ENCODE measurements at places on chromosomes 3 and 15.

GRCh38 chr15:92833493-92834271 lies 66.4 kb upstream of the CHD2 start:
- no peak for DNase-seq

DNA sequence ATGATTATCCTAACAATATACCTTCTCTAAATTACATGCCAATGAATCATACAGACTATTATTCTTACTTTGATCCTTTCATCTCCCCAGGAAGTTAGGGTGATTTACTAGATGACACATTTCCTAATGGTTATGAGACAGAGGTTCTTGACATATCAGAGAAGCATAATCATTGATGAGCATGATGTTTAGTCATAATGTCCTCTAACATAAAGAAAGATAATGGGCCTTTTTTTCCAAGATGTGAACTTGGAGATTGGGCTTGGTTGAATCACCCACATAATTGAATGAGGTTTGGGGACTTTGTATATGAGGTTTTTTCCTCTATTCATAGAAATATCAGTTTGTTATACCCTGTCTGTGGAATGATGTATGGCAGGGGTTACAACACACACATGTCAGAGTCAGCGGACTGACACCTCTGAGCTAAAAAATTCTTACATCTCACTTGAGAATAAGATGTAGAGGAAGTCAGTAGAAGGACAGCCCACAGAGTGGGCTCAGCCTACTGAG lies 69.7 kb upstream of the DCBLD2 start:
- no peak for DNase-seq

DNA sequence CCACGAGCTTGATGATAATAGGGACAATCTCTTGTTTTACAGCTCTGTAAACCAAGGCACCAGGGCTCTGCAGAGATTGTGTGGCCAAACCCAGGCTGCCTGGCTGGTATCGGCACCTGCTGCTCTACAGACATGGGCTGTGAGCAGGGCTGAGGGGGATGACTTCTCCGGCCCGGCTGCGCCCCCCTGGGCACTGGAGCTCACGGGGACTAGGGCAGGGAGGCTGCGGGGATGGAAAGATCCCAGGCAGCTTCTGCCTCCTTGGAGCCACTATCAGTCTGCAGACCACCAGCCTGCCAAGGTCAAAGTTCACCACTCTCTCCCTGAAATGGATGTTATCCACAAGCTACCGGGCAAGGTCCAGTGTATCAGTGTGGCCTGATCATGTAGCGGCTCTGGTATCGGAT lies 22.0 kb upstream of the PIGZ start:
- DNase-seq: peak; percentile 10

- DNase-seq: no peak
Observed at GRCh38 chr3:98518816-98519215, 3.9 kb downstream of the CLDND1 start.

DNA sequence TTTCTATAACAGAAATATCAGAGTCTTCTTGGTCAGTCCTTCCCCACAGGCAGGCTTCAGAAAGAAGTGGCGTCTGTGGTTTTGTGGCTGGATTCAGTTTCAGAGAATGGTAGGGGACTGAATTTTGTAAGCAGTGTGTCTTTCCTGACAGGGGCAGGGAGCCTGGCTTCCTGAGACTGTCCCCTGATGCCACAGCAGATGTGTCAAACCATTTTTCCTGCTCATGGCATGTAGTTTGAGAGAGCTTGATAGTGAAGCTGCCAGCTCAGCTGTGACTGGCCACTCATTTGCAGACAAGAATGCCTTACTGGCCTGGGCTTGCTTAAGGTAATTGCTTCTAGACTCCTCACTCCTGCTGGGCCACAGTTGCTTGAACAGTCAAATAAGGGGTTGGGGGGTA lies 26.4 kb downstream of the LARS2 start:
- peak; percentile 20 for DNase-seq

GRCh38 chr3:17640466-17640865 lies 102.0 kb downstream of the TBC1D5 start:
- no peak for DNase-seq

GRCh38 chr3:15405448-15406050 lies 21.8 kb downstream of the METTL6 start:
- DNase-seq: no peak

- DNase-seq: no peak
Observed at GRCh38 chr3:17302170-17302569, 417.4 kb downstream of the PLCL2 start.

- DNase-seq: no peak
Observed at GRCh38 chr3:180624714-180625113, 22.8 kb downstream of the TTC14 start.

GRCh38 chr3:32288819-32289218 lies 50.3 kb downstream of the CMTM8 start:
- DNase-seq: no peak

DNA sequence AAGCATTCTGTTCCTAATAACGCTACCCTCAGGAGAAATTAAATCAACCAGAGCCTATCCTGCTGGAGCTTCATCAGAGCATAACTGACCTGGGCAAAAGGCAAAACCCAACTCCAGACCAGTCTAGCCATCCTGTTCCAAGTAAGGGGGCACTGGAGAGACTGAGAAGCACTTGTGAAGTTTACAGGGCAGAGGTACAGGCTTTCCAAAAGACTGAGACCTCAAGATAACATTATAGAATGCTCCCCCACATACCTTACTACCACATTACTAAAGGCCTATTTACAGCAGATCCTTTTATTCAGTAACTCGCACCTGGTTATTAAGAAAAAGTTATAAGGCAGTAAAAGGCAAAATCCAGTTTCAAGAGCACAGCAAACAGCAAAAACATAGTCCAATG lies 35.5 kb downstream of the RFX7 start:
- no peak for DNase-seq

- DNase-seq: peak; percentile 56
Observed at GRCh38 chr3:105353485-105354161, 13.1 kb upstream of the ALCAM start.

DNA sequence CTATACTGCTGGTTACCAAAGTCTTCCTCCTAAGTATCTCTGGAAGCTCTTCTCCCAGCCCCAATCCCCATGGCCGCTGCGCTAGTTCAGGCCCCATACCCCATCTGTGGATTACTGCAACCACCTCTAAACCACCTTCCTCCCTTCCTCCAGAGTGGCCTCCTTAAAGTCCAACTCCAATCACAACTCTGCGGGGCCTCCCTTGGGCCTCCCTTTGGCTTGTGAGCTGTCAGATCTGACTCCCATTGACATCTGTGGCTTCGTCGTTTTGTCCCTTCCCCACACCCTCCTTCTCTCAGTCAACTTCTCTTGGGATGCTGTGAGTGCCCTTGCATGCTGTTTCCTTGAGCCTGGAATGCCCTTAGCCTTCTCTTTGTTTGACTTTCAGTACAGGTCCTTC lies 9.3 kb upstream of the HRH1 start:
- DNase-seq: no peak

GRCh38 chr3:54954022-54954421 lies 26.2 kb upstream of the LRTM1 start:
- no peak for DNase-seq

- no peak for DNase-seq
Observed at GRCh38 chr3:79973482-79973881, 205.7 kb upstream of the ROBO1 start.

DNA sequence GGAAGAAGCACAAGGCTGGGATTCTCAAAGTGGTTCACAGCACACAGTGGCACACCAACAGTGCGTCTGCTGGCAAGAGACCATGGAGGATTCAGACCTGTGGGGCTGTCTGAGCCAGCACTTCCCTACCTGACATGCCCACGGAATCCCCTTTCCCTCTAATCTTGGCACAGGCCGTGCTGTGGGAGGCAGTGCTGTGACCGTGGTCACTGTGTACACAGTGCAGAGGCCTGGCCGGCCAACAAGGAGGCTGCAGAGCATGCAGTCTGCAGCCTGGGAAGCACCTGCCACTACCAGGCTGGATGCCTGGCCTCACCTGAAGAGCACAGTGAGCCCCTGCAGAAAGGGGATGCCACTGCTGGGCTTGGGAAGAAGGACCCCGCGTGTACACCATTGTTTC lies 301.0 kb upstream of the LYSMD4 start:
- DNase-seq: no peak

GRCh38 chr3:154431043-154431442 lies 1.1 kb upstream of the GPR149 start:
- no peak for DNase-seq

DNA sequence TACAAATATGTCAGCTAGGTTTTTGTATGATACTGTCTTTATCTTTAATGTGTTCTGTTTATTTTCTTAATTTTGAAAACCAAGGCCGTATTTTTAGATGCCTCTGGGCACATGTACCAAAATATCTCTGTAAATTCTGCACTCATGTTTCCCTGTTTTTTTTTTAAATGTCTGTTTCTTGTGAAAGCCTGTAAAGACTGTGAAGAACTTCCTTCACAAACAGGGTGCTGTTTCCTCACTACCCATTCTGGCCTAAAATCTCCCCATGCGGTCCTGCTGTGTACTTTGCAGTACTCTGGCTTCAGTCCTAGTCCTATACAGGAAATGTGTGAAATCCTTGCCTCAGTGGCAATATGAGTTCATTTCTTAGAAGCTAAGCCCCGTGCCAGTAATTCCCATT lies 133.4 kb upstream of the ZBTB20 start:
- DNase-seq: no peak

DNA sequence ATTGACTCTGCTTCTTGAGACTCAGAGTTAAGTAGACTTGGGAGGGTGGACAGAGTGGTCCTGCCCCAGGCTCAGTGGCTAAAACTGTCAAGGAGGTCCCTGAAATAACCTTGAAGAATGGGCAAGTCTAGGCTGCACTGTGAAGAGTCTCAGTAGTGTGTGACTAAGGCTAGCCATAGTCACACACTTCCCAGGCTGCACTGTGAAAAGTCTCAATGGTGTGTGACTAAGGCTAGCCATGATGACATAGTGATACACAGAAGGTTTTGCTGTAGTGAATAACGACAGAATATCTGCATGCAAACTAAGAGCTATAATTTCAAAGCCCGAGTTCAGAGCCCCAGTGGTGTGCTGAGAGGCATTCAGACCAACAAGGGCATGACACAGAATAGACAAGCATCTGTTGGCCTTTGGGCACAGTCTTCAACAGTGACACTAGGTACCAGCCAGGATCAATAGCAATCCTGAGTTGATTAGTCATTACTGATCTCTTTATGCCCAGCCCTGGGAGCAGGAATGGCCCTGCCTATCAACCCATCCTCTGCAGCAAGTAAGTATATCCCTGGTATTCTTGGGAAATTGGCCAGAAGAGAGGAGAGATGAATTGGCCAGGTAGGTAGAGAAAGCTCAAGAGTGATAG lies 72.4 kb upstream of the BBX start:
- no peak for DNase-seq

DNA sequence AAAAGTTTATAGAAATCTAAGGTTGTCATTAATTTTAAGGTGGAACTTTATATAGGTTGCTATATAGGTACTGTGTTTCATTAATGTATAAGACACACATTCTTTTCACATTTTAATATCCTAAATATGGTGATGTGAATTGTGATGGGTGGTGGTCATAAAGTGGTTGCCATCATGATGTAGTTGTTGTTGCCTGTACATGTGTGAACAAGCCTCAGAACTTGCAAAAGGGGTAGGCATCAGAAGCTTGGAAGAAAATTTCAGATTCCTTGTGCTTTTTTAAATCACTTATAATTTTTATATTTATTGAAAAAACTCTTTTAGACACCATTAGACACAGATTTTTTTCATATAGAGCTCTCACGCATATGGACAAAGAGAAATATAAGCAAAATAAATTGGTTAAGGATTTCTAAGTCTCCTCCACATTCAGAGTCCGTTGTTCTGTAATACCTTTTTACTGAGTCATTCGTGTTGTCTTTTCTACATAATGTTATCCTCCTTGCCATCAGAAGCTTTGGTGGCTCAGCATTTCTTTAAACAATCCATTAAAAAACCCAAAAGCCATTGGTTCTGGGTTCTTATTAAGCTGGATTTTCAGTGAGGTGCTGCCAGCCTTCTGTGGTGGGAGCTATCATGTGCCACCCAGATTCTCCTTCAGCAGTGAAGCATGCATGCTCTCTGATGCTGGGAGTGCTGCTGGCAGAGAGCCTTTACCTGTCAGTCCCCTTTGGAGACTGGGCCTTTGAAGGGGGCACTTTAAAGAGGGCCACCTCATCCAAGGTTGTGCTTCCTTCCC lies 140.4 kb upstream of the GALNT15 start:
- no peak for DNase-seq

GRCh38 chr3:172616031-172616461 lies 92.8 kb upstream of the TNFSF10 start:
- no peak for DNase-seq

DNA sequence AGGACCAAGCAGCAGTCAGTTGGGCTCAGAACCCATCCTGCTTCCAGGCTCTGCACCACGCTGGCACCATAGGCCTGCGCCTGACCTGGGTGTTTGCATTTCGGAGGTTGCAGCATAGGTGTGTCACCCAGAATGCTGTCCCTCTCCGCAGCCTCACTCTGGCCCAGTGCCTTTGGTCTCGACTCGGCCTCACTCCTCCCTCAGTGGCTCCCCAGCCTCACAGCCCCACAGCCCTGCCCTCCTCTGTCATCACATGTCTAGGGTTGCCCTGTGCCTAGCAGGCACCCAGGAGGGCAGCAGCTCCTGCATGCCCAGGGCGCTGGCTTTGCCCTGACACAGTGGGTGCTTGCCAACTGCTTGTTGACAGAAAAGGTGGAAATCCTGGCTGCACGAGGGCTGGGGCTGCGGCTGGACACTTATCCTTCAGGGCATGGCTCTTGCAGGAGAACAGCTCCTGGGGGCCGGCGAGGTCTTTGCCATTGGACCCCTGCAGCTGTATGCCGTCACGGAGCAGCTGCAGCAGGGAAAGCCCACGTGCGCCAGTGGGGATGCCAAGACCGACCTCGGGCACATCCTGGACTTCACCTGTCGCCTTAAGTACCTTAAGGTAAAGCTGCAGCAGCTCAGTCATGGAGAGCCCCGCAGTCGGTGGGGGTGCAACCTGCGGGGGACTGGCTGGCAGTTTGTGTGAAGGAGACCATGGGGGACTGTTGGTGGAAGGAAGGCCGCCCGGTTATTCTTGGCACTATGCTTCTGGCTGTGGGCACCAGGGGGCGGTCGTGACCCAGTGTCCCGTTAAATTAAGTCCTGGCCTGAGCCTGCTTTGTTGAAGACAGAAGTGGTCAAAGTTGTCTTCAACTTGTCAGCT lies 16.2 kb downstream of the NISCH start:
- DNase-seq: peak; percentile 57

GRCh38 chr15:67777773-67778172 lies 47.5 kb upstream of the SKOR1 start:
- no peak for DNase-seq

GRCh38 chr3:67381667-67382272 lies 272.6 kb downstream of the SUCLG2 start:
- no peak for DNase-seq
